ENCODE measurements at places on chromosomes 3 and 15.

DNA sequence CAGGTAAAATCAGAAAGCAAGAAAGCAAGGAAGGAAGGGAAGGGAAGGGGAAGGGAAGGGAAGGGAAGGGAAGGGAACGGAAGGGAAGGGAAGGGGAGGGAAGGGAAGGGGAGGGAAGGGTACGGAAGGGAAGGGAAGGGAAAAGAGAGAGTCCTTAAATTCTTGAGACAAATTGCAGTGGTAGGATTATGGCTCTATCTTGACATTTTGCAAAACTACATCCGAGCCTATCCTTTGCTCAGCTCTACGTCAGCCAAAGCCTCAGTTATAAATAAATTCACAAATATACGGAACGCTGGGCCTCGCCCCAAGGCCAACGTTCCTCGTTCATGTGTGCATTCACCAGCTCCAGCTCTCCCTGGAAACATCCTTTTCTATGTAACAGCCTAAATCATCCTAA is 25.5 kb upstream of the HES1 start:
- DNase-seq: no peak

DNA sequence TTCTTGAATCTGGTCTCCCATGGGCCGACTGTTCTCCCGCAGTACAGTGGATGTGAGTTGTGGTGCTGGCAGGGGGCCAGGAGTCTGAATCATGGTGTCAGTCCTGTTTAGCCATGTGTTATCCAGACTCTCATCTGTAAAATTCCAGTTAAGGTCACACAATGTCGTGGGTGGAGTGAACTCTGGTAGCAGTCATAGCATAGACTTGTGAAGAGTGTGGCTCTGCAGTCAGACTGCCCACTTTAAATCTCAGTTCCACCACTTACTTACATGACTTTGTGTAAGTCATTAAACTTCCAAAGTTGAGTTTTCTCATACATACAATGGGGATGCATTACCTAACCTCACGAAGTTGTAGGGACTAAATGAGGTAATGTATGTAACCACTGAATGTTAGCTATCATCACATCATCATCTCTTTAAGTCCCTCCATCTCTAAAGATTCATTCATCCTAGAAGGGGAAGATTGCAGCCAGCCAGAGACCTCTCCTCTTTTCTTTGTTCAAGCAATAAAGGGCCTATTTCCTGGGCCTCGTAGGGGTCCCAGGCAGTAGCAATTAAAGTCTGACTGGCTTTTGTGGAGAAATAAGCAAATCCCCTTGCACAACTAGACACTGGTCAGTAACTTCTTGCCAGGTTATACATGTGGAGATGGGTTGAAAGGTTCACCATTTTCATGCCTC is 93.9 kb downstream of the PCCB start:
- DNase-seq: peak; percentile 47

- no peak for DNase-seq
Measured at GRCh38 chr3:52313188-52313773, 2.8 kb upstream of the DNAH1 start.

DNA sequence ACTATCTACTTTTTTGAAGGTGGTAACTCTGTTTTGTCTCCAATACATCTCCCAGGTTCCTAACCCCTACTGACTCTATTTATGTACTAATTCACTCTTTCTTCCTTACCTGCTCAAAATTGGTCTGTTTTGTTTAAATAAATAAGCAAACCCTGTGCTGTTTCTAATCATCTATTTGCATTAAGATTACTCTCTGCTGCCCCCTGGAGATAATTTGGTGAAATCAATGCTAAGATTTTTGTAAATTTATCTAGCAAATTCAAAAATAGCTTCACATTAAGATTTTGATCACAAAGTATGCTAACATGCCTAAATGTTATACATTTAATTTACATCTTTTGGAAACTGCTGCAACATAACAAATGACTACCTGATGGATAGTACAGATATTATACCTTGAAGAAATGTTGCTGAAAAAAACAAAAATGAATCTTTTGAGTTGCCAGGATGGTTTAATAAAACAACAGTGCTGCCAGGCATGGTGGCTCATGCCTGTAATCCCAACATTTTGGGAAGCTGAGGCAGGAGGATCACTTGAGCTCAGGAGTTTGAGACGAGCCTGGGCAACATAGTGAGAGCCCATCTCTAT is 4.4 kb upstream of the CD200R1 start:
- DNase-seq: peak; percentile 19

GRCh38 chr15:59258317-59258716 is 51.7 kb downstream of the LDHAL6B start:
- DNase-seq: no peak

GRCh38 chr3:110814170-110815007 is 257.2 kb upstream of the NECTIN3 start:
- DNase-seq: no peak

- no peak for DNase-seq
Measured at GRCh38 chr15:40052604-40053003, 13.6 kb upstream of the SRP14 start.

Measured in HuH-7 (cell line).